ENCODE measurements at places on chromosomes 16 and 17. TPM values are rescaled to one million over a fixed set of nuclear protein-coding genes. Genes with fewer than 3 reads are reported as not detected.

The UBE2O gene
- polyA plus RNA-seq, result 13.0 TPM

The KRTAP3-1 gene
- polyA plus RNA-seq, result not detected

- DNase-seq, result no peak
Observed at GRCh38 chr16:35149550-35149949, 1690.1 kb downstream of the TP53TG3F start.

GRCh38 chr17:64728041-64728695, 66.1 kb upstream of the SMURF2 start:
- DNase-seq, result no peak

DNA sequence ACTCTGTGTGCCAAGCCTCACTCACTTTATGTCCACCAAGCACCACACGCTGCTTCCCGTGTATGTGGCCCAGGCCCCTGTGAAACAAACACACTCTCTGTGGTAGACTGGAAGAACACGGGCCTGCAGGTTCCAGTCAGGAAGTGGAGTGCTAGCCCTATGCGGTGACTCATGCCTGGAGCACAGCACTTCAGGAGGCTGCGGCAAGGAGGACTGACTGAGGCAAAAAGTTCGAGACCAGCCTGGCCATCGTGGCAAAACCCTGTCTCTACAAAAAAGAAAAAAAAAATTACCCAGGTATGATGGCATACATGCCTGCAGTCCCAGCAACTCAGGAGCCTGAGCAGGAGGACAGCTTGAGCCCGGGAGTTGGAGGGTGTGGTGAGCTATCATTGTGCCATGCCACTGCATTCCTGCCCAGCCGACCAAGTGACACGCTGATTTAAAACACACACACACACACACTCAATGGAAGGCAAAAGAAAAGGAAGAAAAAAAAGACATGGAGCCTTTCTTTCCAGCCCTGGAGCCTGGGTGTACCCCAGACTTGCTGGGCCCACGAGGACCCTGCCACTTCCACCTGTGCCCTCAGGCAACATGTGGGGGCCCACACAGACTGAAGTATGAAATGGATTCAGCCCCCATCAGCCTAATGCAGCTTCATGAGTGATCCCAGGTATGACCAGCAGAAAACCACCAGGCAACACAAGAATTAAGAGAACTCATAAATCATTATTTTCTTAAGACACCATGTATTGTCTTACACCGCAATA, 126.6 kb downstream of the ANKRD11 start:
- DNase-seq, result no peak

The CDRT4 gene
- polyA plus RNA-seq, result 7.3 TPM

- DNase-seq, result no peak
Observed at GRCh38 chr16:3835089-3835602, 45.4 kb downstream of the CREBBP start.

GRCh38 chr16:56833243-56833970, 31.6 kb upstream of the SLC12A3 start:
- DNase-seq, result no peak

The RHBDL3 gene
- polyA plus RNA-seq, result 1.1 TPM

GRCh38 chr16:6095414-6095813, 997.8 kb upstream of the EEF2KMT start:
- no peak for DNase-seq

The IL34 gene
- polyA plus RNA-seq, result 4.4 TPM

GRCh38 chr17:44911133-44912001, 3.9 kb downstream of the GFAP start:
- DNase-seq, result no peak

GRCh38 chr17:1729966-1730325, 5.4 kb downstream of the WDR81 start:
- no peak for DNase-seq

DNA sequence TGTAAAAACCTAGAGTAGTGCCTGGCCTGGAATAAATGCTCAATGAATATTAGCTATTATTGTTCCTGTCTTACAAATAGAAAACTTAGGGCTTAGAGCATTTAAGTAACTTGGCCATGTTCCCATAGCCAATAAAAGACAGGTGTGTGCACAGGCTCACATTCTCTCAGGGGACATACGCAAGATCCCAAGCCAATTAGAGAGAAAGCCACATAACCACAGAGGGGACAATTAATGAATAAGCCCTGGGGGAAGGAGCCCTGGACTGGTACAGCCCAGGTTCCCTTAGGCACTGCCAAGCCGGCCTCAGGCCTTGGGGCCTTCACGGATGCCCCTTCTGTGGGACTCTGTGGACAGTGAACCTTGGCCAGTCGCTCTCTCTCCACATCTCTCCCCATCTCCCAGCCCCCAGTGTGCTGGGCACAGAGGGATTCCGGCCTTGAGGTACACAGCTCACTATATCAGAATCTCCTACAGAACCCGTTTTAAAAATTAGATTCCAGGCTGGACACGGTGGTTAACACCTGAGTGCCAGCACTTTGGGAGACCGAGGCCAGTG, 27.3 kb upstream of the ABCC12 start:
- DNase-seq, result no peak

DNA sequence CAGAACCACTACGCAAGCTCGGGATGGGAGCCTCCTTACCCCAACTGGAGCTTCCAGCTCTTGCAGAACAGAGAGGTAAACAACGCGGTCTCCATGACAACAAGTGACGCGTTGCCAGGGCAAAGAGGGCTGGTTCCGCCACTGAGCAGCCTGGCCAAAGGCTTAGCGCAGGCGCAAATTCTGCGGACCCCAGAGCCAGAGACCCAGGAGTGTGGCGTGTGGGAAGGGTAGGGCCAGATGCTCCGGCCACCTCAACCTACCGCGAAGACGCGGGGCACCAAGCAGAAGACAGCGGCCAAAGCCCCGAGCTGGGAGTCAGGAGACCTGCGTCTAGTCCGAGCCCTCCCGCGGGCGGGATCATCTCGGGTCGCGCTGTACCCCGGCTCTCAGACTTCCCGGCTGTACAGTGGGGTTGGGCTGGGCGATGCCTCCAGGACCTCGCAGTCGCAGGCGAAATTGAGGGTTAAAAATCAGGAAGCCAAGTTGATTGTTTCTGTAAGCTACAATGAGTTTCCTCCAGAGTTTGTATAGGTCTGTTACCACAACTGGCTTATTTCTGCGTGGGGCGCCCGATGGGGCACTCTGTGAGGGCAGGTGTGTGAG, at the start of gene TEKT1:
TSS of gene TEKT1 (minus strand) at position 69 of the 603 bp plus-strand sequence. CDS start 1,353 bp downstream, outside the sequence.
- peak; percentile 82 for DNase-seq

The ABCA9 gene
- 29.6 TPM for polyA plus RNA-seq

DNA sequence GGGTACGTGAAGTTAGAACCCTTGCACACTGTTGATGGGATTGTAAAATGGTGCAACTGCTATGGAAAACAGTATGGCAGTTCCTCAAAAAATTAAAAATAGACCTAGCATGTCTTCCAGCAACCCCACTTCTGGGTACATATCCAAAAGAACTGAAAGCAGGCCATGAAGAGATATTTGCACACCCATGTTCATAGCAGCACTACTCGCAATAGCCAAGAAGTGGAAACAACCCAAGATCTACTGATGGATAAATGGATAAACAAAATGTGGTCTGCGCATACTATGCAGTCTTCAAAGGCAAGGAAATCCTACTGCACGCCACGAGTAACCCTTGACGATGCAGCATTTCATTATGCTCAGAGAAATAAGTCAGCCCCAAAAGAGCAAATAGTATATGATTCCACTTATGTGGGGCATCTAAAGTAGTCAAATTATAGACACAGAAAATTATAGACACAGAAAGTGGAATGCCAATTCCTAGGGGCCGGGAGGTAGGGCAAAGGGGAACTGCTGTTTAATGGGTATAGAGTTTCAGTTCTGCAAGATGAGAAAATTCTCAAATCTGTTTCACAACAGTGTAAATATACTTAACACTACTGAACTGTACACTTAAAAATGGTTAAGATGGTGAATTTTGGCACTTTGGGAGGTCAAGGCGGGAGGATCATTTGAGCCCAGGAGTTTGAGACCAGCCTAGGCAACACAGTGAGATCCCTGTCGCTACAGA, 17.2 kb downstream of the CORO7 start:
- no peak for DNase-seq

Data from muscle of back (tissue), 13 donors.